ENCODE measurements at places on chromosomes 12 and 14. TPM values are rescaled to one million over a fixed set of nuclear protein-coding genes. Genes with fewer than 3 reads are reported as not detected.

Gene SEL1L
- total RNA-seq, result 69.2 TPM

Gene FGF23
- total RNA-seq, result not detected

Gene LPAR5
- not detected for total RNA-seq

Gene CELA1
- total RNA-seq, result not detected

Gene SELPLG
- total RNA-seq, result 6.1 TPM

Gene SPIC
- total RNA-seq, result not detected

Gene RNASE7
- total RNA-seq, result not detected

Gene CPNE6
- total RNA-seq, result not detected

Gene ANO2
- total RNA-seq, result not detected

Gene ZBTB39
- total RNA-seq, result 2.9 TPM

Gene ARMH4
- total RNA-seq, result 3.3 TPM

Gene RD3L
- total RNA-seq, result not detected

Gene PPTC7
- total RNA-seq, result 3.4 TPM

Gene PDZRN4
- total RNA-seq, result not detected

Gene TBX3
- 25.1 TPM for total RNA-seq

Gene CIROP
- not detected for total RNA-seq

Gene GPR137C
- total RNA-seq, result 0.89 TPM

Gene RNASE3
- not detected for total RNA-seq

Gene PLEKHG7
- total RNA-seq, result not detected

Gene GYS2
- total RNA-seq, result not detected

Gene MYBPC1
- total RNA-seq, result not detected

Gene KERA
- not detected for total RNA-seq

Gene DNAJC22
- total RNA-seq, result 2.5 TPM

Gene CEP170B
- 24.5 TPM for total RNA-seq

Gene SDS
- not detected for total RNA-seq

Gene PMEL
- total RNA-seq, result 0.13 TPM

Gene RPGRIP1
- not detected for total RNA-seq

Gene VSIG10
- 11.6 TPM for total RNA-seq

Gene PRH2
- total RNA-seq, result not detected

Gene SYT1
- total RNA-seq, result 2.4 TPM

Gene C12orf60
- total RNA-seq, result 2.3 TPM

Gene TAS2R42
- not detected for total RNA-seq

Gene TSPAN19
- total RNA-seq, result not detected

Gene LEMD3
- 17.9 TPM for total RNA-seq

Gene GZMB
- total RNA-seq, result not detected

Gene NPFF
- not detected for total RNA-seq

Gene PRPH
- total RNA-seq, result not detected
